ENCODE measurements at places on chromosomes 12 and 14.

DNA sequence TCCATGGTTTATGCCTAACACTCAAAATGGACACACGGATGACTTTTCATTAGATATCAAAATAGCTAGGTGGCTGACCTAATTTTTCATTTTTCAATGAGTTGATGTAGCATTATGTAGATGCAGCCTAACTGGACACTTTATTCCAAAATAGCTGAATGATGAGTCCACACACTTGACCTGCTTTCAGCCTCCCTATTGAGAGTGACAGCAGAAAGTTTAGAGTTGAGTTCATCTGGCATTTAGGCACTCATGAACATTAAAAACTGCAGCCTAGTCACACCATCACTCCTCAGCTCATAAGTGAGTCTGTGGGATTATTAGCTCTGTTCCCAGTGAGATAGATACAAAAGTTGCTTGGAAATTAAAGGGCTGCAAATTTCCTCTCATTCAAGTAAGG, 307.3 kb upstream of the PRKD1 start:
- DNase-seq = no peak

DNA sequence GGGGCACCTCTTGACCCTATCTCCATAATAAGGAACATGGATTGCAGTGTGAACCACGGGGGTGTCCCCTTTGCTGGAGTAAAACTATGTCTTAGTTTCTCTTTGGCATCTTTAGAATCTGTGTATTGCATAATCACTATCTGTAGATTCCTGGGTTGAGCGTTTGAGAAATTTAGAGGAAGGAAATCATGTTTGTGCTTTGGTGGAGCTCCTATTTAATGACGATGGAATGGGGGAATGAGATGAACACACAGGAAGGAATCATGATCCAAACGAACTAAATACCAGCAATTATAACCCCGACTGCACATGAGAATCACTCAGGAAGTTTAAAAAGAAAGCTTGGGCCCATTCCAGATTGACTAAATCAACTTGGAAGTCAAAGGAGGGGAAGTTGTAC, 1.3 kb upstream of the MYG1 start:
- no peak for DNase-seq

- no peak for DNase-seq
Measured at GRCh38 chr12:2857576-2857975, 737 bp upstream of the TEX52 start.

- no peak for DNase-seq
Measured at GRCh38 chr12:122293081-122293480, 26.8 kb upstream of the VPS33A start.

DNA sequence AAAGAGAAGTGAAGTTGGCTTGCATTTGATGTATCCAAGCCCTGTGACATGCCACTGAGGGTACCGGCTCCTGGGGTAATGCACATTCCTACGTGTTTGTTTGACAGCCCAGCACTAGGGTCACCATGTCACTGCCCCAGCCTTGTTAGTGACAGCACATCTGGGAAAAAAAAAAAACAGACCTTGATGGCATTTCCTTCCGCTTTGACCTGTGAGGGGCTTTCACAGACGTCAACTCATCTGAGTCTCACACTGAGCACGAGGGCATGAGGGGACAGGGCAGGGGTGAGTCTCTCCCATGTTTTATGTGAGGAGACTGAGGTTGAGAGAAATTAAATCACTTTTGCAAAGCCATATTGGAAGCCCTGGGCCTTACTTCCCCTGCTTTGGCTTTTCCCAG, 111.5 kb downstream of the NUAK1 start:
- DNase-seq = no peak

DNA sequence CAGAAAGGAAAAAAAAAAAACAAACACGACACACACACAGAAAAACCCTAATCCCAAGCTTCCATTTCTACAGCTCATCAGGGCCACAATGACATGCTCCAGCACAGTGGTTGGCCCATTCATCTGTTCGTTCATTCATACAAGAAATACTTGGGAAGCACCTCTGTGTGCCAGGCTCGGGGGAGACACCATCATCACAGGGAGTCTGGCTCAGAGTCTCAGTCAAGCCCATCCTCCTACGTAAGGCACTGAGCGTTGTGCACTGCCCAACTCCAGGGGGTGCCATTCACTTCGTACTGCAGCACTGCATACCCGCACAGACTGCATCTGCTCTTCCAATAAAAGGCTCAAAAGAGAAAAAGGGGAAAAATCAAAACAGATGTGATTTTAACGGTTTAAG, 15.3 kb downstream of the VPS37B start:
- peak; percentile 54 for DNase-seq

- DNase-seq = no peak
Measured at GRCh38 chr14:105051182-105052109, 13.8 kb downstream of the GPR132 start.

DNA sequence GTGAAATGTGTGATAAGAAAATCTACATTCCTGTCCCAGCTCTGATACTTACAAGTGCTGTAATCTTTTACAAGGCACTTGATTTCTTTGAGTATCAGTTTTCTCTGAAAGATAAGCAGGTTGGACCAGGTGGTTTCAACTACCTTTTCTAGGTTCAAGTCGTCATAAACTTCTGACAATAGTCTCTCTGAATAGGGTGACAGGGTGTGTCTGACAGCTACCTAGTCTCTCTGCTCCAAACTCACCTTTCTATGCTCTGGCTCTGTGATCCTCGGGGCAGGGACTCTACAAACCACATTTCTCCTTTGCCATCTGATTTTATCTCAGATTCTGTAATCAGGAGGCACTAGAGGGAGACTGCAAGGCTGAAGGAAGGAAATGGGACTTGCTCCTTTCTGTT, 137.7 kb upstream of the SYT1 start:
- DNase-seq = peak; percentile 20

GRCh38 chr14:90871605-90872233, 55.5 kb upstream of the TTC7B start:
- DNase-seq = no peak

GRCh38 chr12:104720339-104721038, 237.6 kb downstream of the SLC41A2 start:
- no peak for DNase-seq

DNA sequence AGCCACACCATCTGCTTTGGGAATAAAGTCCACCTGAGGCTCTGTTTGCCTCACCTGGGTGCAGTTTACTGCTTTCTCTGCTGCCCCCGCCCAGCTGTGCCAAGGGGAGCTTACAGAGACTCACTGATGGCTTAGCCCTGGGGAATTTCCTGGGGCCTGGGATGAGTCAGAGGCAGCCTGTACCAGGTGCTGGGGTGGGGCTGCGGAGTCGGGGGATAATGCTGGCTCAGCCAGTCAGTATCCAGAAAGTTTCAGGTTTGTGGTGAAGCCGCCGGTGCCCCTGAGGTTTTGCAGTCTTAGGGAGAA, 22.3 kb downstream of the PLEKHG3 start:
- no peak for DNase-seq

DNA sequence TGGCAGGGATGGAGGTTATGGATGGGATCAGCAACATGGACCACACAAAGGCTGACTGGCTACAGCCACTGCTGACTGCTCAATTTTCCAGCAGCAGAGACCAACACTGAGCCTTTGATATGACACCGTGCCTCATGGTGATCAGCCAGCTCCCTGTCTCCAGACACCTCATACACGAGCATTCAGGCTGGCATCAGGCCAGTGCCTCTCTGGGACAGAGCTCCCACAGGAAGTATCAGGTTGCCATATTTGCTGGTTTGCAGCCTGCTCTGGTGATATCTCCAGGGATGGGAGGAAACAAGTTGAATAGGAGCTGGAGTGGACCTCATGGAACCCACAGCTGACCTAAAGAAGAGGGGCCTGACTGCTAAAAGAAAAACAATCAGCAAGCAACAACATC, 471.2 kb upstream of the ATXN7L3B start:
- DNase-seq = no peak

- no peak for DNase-seq
Measured at GRCh38 chr12:47981496-47982260, 18.3 kb downstream of the TMEM106C start.

GRCh38 chr12:93166541-93167307, 211.0 kb upstream of the NUDT4 start:
- no peak for DNase-seq

DNA sequence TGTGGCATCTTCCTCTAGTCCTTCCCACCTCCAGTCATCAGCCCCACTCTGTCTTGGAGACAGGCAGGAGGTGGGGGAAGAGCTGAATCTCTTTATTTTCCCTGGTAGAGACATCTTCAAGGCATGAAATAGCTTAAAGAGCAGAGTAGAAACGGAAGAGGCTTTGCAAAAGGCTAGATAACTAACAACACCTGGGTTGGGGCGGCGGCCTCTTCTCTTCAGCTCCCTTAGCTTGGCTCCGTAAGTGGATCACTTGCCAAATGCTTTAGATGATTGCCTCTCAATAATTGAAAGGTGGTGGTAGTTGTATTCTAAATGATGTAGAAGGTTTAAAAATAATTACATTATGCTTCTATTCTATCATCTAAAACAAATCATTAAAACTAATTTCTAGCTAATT, 36.1 kb downstream of the SSPN start:
- DNase-seq = no peak

GRCh38 chr12:118307069-118307954, 65.4 kb downstream of the TAOK3 start:
- no peak for DNase-seq

GRCh38 chr14:30180219-30180618, 252.6 kb upstream of the PRKD1 start:
- DNase-seq = no peak

GRCh38 chr12:68939505-68939904, 6.5 kb upstream of the CPM start:
- no peak for DNase-seq

- DNase-seq = no peak
Measured at GRCh38 chr12:102438827-102439210, 41.5 kb downstream of the IGF1 start.

GRCh38 chr14:37824939-37825712, 229.7 kb downstream of the TTC6 start:
- no peak for DNase-seq

DNA sequence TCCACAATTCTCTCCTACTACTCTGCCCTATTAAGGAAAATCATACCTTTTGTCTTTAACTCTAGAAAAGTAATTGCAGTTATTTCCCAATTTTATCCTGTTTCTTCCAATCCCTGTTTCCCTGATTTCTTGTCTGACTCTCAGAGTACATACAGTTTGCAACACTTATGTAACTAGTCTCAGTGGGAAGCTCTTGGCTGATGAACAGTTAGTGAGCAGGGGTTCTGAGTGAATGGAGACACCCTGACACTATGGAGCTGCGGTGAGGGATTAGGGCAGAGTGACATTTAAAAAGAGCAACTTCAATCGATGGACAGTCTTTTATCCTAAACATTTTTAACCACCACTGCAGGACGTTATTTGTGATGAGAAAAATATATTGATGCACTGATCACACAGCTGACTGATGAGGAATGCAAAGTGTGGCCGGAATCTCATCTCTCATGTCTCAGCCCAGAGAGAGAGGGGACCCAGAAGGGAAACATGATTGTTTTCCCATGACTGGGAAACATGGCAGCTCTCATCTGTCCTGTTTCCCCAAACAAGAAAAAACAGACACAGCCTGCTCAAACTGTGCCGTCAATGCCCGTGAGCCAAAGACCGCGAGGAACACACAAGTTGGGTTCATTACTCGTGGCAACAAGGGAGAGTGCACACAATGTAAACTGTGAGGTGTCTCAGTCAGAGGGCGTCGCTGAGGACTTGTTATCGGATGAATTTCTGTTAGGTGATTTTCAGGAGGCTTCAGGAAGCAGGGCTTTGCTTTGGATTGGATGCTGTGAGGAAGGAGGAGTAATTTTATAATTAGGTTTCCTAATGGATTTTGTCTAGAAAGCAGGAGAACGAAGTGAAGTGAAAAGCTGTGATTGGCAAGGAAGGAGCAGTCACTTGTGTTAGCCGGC, 5.2 kb upstream of the SLC6A13 start:
- peak; percentile 25 for DNase-seq

- peak; percentile 33 for DNase-seq
Measured at GRCh38 chr14:101128478-101129321, 225.2 kb upstream of the RTL1 start.

DNA sequence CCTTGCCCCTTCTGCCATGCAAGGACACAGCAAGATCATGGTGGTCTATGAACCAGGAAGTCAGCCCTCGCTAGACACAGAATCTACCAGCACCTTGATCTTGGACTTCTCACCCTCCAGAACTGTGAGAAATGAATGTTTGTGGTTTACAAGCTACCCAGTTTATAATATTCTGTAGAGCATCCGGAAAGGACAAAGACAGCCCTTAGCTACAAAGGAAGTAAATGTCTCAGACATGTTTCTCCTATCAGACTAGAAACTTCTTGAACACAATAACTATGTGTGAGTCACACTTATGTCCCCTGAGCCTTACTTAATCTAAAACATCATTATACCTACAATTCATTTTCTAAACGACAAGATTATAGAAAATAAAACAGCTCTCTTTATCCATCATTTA, 176.7 kb downstream of the KLHL28 start:
- no peak for DNase-seq

DNA sequence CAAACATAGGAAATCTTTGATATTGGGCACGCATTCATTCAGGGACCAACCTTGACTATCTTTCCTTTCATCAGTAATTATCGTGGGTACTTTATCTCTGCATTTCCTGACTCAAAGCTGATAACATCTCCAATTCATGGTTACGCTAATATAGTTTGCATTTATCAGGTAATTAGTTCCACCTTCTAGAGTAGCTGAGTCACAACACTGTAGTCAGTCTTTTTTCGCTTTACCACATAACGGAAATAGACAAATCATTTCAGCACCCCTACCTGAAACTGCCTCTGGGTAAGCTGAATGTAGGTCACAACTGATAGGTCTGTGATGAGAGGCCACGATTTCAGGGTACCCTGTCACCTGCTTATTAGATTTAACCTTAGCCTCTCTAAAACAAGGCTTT, 36.7 kb upstream of the IL22 start:
- no peak for DNase-seq

Measured in retina (tissue), 1 donor.